ENCODE measurements at places on chromosomes 11 and 22.

- no peak for DNase-seq
Measured at GRCh38 chr11:120067438-120068113, 70.3 kb downstream of the TRIM29 start.

- no peak for DNase-seq
Measured at GRCh38 chr22:47927648-47928210, 1165.3 kb downstream of the TBC1D22A start.

DNA sequence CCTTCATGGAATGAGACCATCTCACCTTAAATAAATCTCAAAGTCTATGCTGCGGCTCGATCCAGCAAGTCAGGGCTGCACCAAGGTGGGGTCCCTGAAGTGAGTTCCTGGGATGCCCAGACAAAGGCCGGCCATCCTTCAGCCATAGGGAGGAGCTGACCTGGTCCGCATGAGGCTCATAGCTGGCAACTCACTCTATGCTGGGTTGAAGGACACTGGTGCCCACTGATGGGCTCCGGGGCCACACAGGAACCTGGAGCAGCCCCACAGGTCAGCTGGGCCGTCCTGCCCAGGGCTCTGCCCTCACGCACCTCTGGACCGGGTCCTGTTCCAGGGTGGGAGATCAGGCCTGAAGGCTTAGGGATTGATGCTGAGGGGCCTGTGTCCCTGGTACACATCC, 1339.3 kb downstream of the TBC1D22A start:
- DNase-seq = no peak

DNA sequence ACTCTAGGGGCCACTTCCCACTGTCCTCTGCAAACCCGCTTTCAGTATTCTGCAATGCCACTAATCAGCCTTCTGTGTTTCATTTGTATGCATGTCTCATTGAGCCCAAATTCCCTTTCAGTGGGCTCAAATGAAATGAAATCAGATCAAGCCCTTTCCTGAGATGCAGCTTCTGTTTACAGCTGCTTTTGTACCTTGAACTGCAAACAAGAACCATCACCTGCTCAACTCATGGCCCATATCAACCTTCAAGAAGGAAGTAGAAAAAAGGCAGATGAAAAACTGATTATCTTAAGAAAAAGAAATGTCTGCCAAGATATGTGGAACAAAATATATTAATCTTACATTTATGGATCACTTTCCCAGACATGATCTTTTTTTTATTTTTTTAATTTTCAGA, 141.1 kb upstream of the ARHGAP42 start:
- no peak for DNase-seq

- no peak for DNase-seq
Measured at GRCh38 chr11:33703788-33704187, 3.2 kb upstream of the C11orf91 start.

DNA sequence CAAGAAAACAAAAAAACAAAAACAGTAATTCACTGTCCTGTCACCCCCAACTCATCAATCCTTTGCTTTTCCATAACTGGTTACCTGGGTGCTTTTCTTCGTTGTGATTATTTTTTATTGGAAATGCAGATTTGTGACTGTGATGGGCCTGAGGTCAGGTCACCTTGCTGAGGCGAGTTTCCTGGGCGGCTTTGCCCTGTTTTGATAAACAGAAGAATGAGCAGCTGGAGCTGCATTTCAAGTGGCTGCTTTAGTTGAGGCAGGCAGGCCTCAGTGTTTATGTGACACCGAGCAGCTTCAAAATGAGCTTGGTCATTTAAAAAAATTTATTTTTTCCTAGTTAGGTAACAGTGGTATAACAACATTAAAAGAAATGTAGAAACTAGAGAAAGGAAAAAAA, 22.2 kb downstream of the PTPRJ start:
- DNase-seq = no peak
